Bone marrow (tissue), 2 donors: ENCODE measurements at places on chromosomes 6 and 20.

DNA sequence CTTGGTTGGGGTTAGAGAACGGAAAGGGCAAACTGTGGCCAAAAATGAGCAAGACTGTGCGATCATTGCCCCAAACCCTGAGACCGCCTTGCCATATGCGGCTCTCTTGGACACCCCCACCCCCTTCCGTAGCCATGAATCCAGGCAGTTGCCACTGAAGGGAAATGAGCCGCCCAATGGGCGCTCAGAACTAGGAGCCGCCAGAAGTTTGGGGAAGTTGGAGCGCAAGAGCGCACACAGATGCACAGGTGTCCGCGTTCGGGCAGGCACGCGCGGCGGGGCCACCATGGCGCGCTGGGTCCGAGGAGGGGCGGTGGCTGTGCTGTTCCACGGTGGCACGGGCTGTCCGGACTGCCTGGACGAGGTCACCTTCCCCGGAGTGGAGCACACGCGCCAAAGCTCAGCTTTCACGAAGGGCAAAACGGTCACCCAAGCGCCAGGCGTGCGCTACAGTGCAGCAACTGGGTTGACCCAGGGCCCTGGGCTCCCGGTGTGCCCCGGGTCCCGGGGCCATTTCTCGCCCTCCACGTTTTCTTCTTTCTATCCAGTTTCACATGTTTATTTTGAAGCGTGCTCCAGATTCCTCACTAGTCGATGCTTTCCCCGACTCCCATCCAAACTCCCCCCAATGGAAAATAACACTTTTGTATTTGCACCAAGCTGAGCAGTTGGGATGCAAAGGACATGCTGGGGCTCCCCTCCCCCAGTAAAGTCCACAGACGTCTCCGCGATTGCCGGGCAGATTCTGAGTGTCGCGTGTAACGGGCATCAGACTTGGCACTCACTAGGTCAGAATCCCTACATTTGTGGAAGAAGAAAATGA, 906 bp upstream of the PDE10A start:
- DNase-seq = no peak

- DNase-seq = no peak
Observed at GRCh38 chr6:11025921-11026635, 18.0 kb downstream of the ELOVL2 start.

GRCh38 chr6:84916704-84917103, 152.3 kb upstream of the TBX18 start:
- no peak for DNase-seq

- no peak for DNase-seq
Observed at GRCh38 chr6:113927001-113927400, 43.9 kb downstream of the HDAC2 start.

- DNase-seq = no peak
Observed at GRCh38 chr6:66376001-66376400, 669.0 kb upstream of the EYS start.

DNA sequence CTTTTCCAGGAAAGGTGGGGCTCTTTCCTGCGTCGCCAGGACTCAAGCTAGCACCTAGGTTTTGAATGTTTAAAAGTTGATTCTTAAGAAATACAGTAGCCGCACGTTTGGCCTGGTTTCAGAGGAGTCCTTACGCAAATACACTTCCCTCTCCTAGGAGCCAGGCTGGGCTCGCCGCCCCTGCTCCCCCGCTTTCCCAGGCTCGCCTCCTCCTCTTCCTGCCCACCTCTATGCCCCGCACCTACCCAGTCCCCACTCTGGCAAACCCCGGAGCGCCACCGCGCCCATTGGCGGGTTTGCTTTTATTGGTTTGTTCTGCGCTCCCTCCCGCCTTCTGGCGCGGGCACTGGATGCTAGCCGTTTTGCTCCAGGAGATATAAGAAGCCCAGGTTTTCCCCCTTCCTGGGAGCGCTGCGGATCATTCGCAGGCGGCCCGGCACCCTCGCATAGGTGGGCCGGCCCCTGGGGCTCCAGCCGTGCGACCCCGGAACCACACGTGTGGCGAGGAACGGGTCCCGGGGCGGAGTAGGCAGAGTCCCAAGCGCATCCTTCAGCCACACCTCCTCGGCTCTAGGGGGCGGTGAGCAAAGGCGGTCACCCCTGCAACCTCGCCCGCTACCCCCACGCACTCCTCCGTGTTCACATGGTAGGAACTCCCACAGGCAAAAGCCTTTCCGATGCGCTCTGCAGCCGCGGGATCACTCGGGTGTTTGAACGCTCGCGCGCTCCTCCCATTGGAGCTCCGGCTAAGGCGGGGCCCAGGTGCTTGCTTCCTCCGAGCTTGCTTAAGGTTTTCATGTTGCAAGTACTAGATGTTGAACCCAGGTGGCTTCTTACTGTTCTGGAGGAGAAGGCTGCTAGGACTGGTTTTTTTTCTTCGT, 119.0 kb downstream of the RTN4IP1 start:
- no peak for DNase-seq

GRCh38 chr6:160398674-160399271, 50.6 kb downstream of the SLC22A3 start:
- DNase-seq = no peak

- no peak for DNase-seq
Observed at GRCh38 chr6:36908747-36909146, 23.0 kb downstream of the C6orf89 start.

- no peak for DNase-seq
Observed at GRCh38 chr20:31760519-31761240, 21.6 kb downstream of the TPX2 start.

- DNase-seq = no peak
Observed at GRCh38 chr20:59749301-59749700, 145.0 kb downstream of the PHACTR3 start.
